ENCODE measurements at places on chromosomes 12 and 14.
A peak's percentile ranks its signal among the peaks of the same experiment; 100 is the strongest.

DNA sequence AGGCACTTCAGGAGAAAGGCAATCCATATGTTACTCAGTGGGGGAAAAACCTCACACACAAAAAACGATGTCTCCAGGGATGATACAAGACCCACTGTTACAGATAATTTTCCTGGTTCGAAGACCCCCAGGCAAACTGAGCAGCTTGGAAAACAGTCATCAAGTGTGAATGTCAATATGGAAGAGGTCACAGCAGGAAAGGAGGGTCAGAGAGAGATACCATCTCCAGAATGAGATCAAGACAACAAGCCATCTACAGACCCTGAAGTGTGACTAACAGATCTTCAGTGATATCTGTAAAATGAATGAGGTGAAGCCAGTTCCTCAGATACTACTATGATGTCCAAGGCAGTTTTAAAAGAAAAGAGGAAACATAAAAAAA is 28.6 kb downstream of the GNS start:
- DNase-seq = no peak

- peak; percentile 7 for DNase-seq
Measured at GRCh38 chr12:57772429-57773322, at the start of gene EEF1AKMT3. TSS of gene EEF1AKMT3 (plus strand) at chr12:57772614. CDS start at chr12:57772725, 111 bp downstream.

DNA sequence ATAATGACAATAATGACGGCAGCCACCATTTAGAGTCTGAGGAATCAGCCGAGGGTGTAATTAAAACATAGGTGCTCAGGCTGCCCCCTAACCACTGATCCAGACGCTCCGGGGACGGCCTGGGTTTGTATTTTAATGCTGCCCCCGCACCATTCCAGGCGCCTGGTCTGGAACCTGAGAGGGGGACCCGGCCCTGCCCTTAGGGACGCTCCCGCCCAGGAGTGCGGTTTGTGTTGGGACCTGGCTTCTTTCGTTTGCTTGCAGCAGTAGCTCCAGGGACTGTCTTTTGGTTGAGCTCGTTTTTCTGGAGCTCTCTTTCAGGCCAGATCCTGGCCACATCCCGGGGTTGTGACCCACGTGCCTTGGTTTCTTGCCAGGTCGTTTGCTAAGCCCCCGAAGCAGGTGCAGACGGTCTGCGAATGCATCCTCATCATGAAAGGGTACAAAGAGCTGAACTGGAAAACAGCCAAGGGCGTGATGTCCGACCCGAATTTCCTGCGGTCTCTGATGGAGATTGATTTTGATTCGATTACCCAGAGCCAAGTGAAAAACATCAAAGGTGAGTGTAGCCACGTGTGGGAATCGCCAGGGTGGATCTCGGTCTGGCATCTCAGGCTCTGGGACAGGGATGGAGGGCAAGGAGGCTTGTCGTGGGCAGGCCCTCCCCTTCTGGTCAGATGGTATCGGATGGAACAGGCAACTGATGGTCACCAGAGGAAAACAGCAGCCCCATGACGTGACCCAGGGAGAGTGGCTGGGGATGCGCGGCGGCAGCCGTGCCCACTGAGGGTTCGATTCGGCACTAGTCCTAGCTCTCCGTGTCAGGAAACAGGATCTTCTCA is 63.5 kb downstream of the CCDC92 start:
- DNase-seq = no peak

- no peak for DNase-seq
Measured at GRCh38 chr12:98453070-98453469, 62.3 kb upstream of the TMPO start.

DNA sequence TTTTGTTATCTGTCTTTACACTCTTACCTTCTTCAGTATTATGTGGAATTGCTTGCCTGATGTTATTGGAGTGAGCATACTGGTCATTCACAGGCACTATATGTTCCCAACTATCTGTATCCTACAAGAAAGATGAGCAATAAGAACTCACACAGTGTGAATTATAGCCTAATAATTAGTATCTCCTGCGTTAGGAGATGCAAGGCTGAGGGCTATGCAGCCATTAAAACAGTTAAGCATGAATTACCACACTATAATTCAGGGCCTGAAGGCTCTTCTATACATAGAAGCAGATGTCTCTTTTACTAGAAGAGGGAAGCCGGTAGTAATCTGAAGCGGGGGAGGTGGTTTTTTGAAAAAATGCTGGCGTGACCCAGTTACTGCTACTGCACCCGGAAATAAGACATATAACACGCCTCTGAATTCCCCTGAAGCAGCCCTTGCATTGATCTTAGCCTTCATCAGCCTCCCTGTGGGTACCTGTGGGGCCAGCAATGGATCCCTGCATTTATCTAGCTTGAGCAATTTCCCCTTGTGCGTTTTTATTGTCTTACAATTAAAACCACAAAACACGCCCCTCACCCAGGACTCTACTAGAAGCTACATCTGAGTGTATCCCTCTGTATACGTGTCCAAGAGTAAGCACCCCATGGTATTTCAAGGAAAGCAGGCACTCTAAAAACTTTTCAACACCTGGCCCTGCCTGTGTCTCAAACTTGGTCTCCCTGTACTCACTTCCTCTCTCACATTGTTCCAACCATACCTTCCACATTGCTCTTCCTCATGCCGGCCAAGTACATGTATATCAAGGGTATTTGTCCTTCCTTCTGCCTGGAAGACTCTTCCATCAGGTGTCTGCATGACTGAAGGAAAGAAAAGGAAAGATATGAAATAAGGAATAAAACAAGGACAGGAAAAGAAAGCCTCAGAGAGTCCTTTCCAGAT is 210.9 kb upstream of the ARID2 start:
- no peak for DNase-seq

DNA sequence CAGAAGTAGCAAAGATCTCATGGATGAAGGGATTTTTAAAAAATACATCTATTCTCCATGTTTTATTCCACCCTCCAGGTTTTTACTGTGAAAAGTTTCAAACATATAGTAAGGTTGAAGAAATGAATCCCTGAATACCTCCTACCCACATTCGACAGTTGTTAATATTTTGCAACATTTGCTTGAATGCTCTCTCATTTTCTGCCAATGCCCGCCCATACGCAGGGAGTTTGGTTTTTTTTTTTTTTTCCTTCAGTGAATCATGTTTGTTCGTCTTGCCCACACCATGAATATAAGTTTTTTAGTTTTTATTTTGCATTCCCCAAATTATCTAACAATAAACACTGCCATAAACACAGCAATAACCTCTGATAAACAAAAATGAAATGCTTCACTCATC is 82.9 kb downstream of the MAP1LC3B2 start:
- DNase-seq = no peak

- peak; percentile 66 for DNase-seq
Measured at GRCh38 chr12:49553512-49554088, 14.3 kb downstream of the MCRS1 start.

DNA sequence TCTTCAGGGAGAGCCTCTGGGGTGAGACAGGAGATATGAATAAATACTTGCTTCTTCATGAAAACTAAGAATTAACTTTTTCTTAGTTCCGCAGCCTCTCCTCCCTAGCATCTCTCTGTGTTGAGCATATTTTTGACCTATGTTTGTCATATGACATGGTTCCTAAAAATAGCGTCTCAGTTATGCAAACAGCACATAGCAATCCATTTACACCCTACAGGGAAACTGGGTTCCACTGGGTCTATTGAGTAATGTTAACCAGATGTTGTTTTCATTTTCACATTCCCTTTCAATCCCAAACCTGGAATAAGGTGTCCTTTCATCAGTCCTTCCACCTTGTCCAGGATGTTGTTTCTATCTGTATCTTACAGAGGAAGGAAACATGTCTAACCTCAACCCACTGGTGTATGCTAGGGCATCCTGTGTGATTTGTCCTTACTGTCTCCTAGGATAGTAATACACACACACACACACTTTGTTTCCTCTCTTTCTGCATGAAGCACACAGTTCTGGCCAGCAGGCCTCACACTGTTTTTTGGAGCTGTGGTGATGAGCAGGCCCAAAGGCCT is 1543.5 kb downstream of the AACS start:
- DNase-seq = no peak

GRCh38 chr14:59249029-59249428 is 60.6 kb downstream of the DAAM1 start:
- no peak for DNase-seq

GRCh38 chr14:54735424-54735823 is 167.2 kb downstream of the GCH1 start:
- no peak for DNase-seq

DNA sequence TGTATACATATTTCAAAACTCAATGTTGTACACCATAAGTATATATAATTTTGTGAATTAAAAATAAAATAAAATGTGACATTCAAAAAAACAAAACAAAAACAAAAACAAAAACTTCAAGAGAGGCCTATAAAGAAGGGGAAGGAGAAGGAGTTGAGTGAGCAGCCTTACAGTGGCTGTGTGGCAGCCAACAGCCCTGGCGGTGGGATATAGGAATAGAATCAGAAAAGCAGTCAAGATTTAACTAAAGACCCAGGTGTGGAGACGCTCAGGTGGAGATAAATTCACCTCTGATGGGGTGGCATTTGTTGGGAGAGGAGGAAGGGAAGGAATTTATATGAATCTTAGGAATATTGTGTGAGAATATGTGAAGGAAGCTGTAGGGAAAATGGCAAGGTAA is 41.8 kb upstream of the E2F7 start:
- no peak for DNase-seq

GRCh38 chr12:98419081-98419794 is 96.2 kb upstream of the TMPO start:
- DNase-seq = no peak

DNA sequence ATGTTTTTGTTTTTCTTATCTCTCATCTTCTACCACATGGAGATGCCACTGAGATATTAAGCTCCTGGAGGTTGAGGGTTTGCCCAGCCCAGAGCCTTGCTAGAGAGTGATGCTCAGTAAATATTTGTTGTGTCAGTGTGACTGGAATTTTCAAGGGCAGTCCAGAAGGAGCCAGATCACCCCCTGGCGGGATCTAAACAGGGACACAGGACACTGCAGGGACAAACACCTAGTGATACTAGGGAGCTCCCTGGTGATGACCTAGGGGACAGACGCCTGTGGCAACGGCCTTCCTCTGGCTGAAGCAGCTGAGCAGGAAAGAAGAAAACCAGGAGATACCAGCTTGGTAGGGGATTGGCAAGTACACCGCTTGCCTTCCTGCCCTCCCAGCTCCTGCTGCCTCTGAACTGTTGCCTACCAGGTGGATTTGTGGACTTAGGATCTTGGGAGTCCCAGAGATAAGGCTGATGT is 714.4 kb upstream of the TBX3 start:
- DNase-seq = peak; percentile 80

GRCh38 chr12:29072631-29073030 is 76.4 kb upstream of the FAR2 start:
- DNase-seq = no peak

DNA sequence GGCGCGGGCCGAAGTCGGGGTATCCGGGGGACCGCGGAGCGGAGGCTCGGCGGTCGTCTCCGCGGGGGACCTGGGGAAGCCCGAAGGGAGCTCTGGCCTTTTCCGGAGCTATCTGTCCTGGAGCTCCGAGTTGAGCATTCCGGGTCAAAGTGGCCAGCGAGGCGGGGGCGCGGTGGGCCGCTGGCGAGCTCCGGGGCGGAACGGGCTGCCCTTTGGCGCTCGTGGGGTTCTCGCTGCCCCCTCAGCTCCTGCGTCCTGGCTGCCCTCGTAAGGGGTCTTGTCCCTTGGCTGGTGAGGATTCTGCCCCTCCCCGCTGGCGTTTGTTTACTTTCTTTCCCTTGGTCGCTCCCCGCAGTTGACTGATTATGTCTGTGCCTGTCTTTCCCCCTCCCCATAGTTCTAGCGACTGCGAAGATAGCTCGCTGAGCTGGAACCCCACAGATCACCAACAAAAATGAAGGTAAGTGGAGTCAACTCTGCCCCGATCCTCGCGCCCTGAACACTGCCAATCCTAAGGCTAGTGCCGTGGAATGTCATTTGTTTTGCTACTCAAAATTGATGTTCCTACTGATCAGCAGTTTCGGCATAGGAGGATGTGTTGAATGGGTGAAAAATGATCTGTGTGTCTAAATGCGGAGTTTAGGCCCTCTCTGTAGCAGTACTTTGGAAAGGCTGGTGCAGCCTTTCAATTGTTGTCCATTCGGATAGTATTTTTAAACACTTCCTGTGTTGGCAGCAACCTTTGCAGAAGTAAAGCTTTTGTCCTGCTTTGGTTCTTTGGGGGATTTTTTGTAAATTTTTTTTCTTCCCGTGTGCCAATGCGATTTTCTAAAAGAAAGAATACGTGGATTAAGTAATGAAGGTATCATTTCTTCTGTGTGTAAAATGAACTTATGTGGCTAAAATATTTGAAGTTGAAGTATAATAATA is 1.3 kb downstream of the ARID4A start:
- peak; percentile 13 for DNase-seq

- DNase-seq = no peak
Measured at GRCh38 chr14:87171141-87171540, 821.8 kb downstream of the GALC start.

DNA sequence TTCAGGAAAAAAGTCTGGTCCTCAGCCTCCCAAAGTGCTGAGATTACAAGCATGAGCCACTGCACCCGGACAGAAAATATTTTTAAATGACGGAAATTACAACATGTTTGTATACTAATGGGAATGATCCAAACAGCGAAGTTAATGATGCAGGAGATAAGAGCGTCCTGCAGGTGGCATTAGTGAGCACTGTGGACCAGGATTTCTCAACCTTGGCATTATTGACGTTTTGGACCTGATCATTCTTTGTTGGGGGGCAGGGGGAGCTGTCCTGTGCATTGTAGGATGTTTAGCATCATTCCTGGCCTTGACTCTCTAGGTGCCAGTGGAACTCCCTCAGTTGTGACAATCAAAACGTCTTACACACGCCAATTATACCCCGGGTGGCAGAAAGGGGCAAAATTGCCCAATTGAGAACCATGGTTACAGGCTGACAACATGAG is 34.1 kb downstream of the SCFD1 start:
- peak; percentile 49 for DNase-seq

DNA sequence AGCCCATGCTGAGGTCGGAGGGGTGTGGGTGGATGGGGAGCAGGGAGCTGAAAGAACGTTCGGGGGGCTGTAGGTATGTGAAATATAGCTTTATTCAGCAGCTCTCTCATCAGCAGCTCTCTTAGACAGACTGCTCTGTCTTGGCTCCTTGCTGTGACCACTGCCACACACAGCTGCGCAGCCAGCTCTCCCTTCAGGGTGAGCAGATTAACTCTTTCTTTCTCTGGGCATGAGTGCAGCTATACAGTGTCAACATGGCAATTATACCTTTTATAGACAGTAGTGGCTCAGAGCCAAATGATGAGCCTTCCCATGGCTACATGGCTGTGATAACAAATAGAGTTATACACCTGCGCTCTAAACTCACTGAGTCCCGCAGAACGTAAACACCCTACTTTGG is 137.7 kb upstream of the NEDD1 start:
- DNase-seq = no peak

- DNase-seq = no peak
Measured at GRCh38 chr12:111640506-111640905, 41.4 kb upstream of the ATXN2 start.

- no peak for DNase-seq
Measured at GRCh38 chr12:19450362-19450761, 11.1 kb downstream of the AEBP2 start.

GRCh38 chr14:100582496-100583165 is 4.6 kb downstream of the BEGAIN start:
- no peak for DNase-seq

GRCh38 chr14:35247777-35248475 is 44.3 kb upstream of the PSMA6 start:
- no peak for DNase-seq
